ENCODE measurements at places on chromosomes 1 and 21. TPM values are rescaled to one million over a fixed set of nuclear protein-coding genes. Genes with fewer than 3 reads are reported as not detected.

UBE2U gene
- not detected for total RNA-seq

SNX27 gene
- 40.9 TPM for total RNA-seq

DNA sequence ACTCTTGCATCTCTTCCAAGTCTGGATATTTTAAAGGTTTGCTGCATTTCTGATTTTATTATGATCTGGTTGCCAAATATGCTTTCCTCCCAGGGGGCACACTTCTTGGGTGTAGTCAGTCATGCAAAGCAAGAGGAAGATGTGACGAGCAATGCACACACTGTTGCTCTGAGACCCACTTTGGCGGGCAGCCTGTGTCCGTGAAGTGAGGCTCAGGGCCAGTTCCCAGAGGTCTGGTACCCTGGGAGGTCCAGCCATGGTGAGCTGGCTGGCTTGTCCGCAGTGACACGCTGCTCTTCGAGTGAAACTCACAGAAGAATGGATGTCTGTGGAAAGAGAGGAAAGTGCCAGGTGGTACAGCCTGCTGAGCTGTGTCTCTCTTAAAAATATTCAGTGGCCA is 52.8 kb upstream of the EDN2 start:
- no peaks in the 10 kb centered on the region for H3K4me1 ChIP-seq
- DNase-seq = no peak
- H3K27me3 ChIP-seq = no peaks in the 10 kb centered on the region
- H3K36me3 ChIP-seq = no peaks in the 10 kb centered on the region

GRCh38 chr1:32289256-32289655 is 2.6 kb upstream of the HDAC1 start:
- H3K27ac ChIP-seq = no peak overlapping the region
- no peaks in the 10 kb centered on the region for H3K36me3 ChIP-seq
- no peak overlapping the region for H3K4me3 ChIP-seq

- no peaks in the 10 kb centered on the region for H3K36me3 ChIP-seq
- H3K27me3 ChIP-seq = no peaks in the 10 kb centered on the region
- no peak for DNase-seq
- H3K27ac ChIP-seq = no peak overlapping the region
- H3K4me3 ChIP-seq = no peak overlapping the region
These were observed 92.4 kb downstream of the RUNX1 start for GRCh38 chr21:34956416-34957316.

GRCh38 chr1:52601991-52602855 is at the start of gene GPX7:
TSS of gene GPX7 (plus strand) at chr1:52602371. CDS start at chr1:52602410, 39 bp downstream.
- H3K36me3 ChIP-seq = peaks cover 13% of the 10 kb centered on the region
- H3K27me3 ChIP-seq = no peaks in the 10 kb centered on the region
- no peak for DNase-seq
- H3K27ac ChIP-seq = peak within 1 kb of the TSS; percentile 86
- H3K4me3 ChIP-seq = peak within 1 kb of the TSS; percentile 62

GRCh38 chr1:94790246-94790645 is 29.9 kb upstream of the SLC44A3 start:
- H3K4me3 ChIP-seq = no peak overlapping the region
- no peaks in the 10 kb centered on the region for H3K4me1 ChIP-seq
- no peaks in the 10 kb centered on the region for H3K36me3 ChIP-seq
- H3K27me3 ChIP-seq = no peaks in the 10 kb centered on the region
- H3K27ac ChIP-seq = no peak overlapping the region

DNA sequence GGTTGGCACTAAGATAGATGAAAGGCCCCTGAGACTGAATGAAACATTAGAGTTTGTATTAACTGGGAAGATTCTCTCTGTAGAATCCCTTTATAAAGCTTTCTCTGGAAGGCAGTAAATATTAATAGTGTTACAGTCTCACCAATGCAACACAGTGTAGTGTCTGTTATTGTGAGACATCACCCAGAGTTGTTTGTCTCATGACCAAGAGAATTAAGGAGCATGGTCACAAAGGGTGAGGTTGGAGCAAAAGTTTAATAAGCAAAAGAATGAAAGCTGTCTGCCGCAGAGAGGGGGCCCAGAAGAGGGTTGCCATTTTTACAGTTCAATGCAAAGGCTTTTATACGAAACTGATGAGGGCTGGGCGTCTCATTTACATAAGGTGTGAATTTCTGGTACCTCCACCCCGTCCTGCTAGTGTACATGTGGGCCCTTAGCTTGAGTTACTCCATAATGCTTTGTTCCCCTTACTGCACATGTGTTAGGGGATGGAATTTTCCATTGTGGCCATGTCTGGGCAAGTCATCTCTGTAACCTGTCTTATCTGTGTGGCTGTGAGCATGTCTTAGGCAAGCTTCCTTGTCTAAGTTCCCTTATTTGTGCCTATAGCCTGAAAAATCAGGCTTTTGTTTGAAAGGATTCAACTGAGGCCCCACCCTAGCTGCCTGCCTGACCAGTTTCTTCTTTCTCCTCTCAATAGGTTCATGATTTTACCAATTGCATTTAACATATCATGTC is 184.1 kb downstream of the RASAL2 start:
- H3K36me3 ChIP-seq = no peaks in the 10 kb centered on the region
- H3K4me3 ChIP-seq = no peak overlapping the region
- DNase-seq = no peak
- no peak overlapping the region for H3K27ac ChIP-seq
- no peaks in the 10 kb centered on the region for H3K4me1 ChIP-seq

DNA sequence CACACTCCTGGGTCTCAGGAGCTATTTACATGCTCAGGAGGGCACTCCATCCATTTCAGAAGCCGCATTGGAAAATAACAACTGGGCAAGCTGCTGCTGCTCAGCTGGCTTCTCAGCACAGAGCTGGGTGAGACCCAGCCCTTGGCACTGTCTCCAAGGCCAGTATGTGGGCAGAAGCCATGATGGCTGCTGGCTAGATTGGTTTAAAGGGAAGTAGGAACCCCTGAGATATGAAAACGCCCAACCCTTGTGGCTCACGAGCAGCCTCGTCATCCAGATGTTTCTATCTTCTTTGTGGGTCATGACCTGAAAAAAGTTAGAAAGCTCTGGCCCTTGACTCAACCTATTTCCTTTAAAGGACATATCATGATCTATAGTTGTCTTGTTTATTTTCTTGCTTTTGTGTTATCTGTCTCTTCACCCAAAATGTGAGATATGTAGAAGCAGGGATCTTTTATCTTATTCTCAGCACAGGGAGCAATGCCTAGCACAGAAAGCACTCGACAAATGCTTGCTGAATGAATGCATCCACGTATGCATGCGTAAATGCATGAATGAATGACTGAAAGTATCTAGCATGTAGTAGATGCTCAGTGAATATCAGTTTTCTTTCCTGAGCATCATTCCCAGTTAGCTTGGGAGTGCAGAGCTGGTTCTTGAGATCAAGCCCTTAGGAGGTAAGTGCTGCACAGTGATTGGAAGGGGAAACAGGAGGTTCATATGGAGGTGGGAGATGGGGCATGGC is 11.6 kb downstream of the MYBPH start:
- peaks cover 4% of the 10 kb centered on the region for H3K4me1 ChIP-seq
- H3K36me3 ChIP-seq = no peaks in the 10 kb centered on the region
- no peak for DNase-seq

GRCh38 chr1:67170751-67171573 is 4.7 kb downstream of the IL23R start:
- H3K27ac ChIP-seq = no peak overlapping the region
- H3K27me3 ChIP-seq = no peaks in the 10 kb centered on the region
- DNase-seq = no peak
- no peak overlapping the region for H3K4me3 ChIP-seq

GRCh38 chr1:182301467-182302198 is 90.0 kb downstream of the GLUL start:
- no peaks in the 10 kb centered on the region for H3K27me3 ChIP-seq
- H3K4me1 ChIP-seq = no peaks in the 10 kb centered on the region
- no peak for DNase-seq
- H3K36me3 ChIP-seq = no peaks in the 10 kb centered on the region
- H3K27ac ChIP-seq = peak overlapping the region; percentile 65
- H3K4me3 ChIP-seq = no peak overlapping the region

Measured in tibial nerve (tissue), 4 donors.